ENCODE measurements at places on chromosomes 3 and 15.

GRCh38 chr3:14548321-14548729 is 8.2 kb upstream of the GRIP2 start:
- peak; percentile 63 for DNase-seq

DNA sequence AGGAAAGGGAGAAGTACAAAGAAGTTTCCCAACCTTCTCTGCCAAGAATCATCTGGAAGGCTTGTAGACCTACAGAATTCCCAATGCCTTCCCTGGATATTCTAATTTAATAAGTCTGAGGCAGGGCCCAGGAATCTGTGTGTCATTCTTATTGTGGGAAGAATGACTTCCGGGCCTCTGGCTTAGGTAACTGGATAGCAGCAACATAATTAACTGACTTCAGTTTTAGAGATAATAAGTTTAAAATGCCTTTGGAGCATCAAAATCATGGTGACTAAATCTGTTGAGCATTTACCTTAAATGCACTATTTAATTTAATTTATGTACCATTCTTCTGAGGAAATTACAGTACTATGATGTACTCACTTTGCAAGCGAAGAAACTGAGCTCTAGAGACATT is 44.3 kb upstream of the TM4SF1 start:
- no peak for DNase-seq

DNA sequence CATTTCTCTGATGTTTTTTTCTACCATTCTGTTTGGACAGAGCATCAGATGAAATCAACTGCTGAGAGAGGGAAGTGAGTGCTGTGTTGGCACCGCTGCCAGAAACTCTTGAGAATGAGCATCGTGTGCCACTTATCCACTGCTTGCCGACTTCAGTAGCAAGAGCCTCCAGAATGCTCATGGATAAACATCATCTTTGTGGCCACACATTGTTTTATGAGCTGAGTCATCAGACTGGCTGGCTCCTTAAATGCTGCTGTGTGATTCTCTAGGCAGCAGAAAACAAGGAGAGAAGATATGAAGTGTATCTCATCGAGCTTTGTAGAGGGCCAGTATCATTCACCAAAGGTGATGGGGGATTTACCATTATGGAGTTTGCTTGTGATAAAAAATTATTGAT is 3.4 kb upstream of the DOCK3 start:
- DNase-seq: no peak

GRCh38 chr3:152858170-152858800 is 23.4 kb downstream of the P2RY1 start:
- no peak for DNase-seq

GRCh38 chr3:11140713-11141104 is 13.6 kb upstream of the HRH1 start:
- DNase-seq: no peak

- no peak for DNase-seq
Observed at GRCh38 chr15:62506217-62506805, 341.2 kb upstream of the C2CD4B start.
